Smooth muscle cell of bladder (primary cell): ENCODE measurements at places on chromosomes 12 and 14. TPM values are rescaled to one million over a fixed set of nuclear protein-coding genes. Genes with fewer than 3 reads are reported as not detected.

CLEC4D gene
- not detected in 2 replicates for total RNA-seq

ASCL1 gene
- not detected in 2 replicates for total RNA-seq

TMEM229B gene
- 0.57 and 1.0 TPM in 2 replicates for total RNA-seq

TAS2R13 gene
- 0.65 and 0.85 TPM in 2 replicates for total RNA-seq

OTUB2 gene
- 0.85 and 0.92 TPM in 2 replicates for total RNA-seq

KRT79 gene
- not detected in 2 replicates for total RNA-seq

ZDHHC22 gene
- not detected in 2 replicates for total RNA-seq

PLCZ1 gene
- not detected in 2 replicates for total RNA-seq

FAM90A1 gene
- under 0.01 and 0.09 TPM in 2 replicates for total RNA-seq

STAC3 gene
- 0.14 and 0.37 TPM in 2 replicates for total RNA-seq

KLRB1 gene
- under 0.01 TPM in 1 of 2 replicates, not detected in the other for total RNA-seq

TC2N gene
- 0.28 and 0.65 TPM in 2 replicates for total RNA-seq

WNT5B gene
- 14.7 and 30.3 TPM in 2 replicates for total RNA-seq

NFATC4 gene
- total RNA-seq: 48.2 and 66.7 TPM in 2 replicates

NKX2-8 gene
- not detected in 2 replicates for total RNA-seq

PRIMA1 gene
- total RNA-seq: not detected in 2 replicates

KRT82 gene
- total RNA-seq: not detected in 2 replicates

KRT6B gene
- total RNA-seq: 0.14 and 0.18 TPM in 2 replicates

LPCAT3 gene
- total RNA-seq: 13.8 and 17.2 TPM in 2 replicates

TAS2R7 gene
- total RNA-seq: not detected in 2 replicates

HOXC10 gene
- 0.18 and 0.43 TPM in 2 replicates for total RNA-seq

ANG gene
- 5.1 and 10.4 TPM in 2 replicates for total RNA-seq

NR4A1 gene
- total RNA-seq: 4.1 and 4.3 TPM in 2 replicates

DAAM1 gene
- total RNA-seq: 12.2 and 12.6 TPM in 2 replicates

CARMIL3 gene
- total RNA-seq: under 0.01 TPM in 2 replicates

KLHL33 gene
- total RNA-seq: 0.14 and 0.18 TPM in 2 replicates

IGF1 gene
- total RNA-seq: 9.0 and 11.7 TPM in 2 replicates

HNF1A gene
- 0.09 TPM in 1 of 2 replicates, not detected in the other for total RNA-seq

TAS2R20 gene
- total RNA-seq: 2.2 and 2.4 TPM in 2 replicates

BMAL2 gene
- 21.4 and 32.7 TPM in 2 replicates for total RNA-seq

ATP6V1D gene
- total RNA-seq: 116 and 132 TPM in 2 replicates

HOXC13 gene
- total RNA-seq: not detected in 2 replicates

SLC6A15 gene
- 16.8 and 17.6 TPM in 2 replicates for total RNA-seq

SPATA7 gene
- 13.9 and 15.9 TPM in 2 replicates for total RNA-seq

SLC4A8 gene
- total RNA-seq: 0.18 and 0.28 TPM in 2 replicates

LRP6 gene
- 35.1 and 44.5 TPM in 2 replicates for total RNA-seq

VSIG10 gene
- 16.2 and 17.3 TPM in 2 replicates for total RNA-seq

PTCSC3 gene
- total RNA-seq: not detected in 2 replicates

GDF11 gene
- total RNA-seq: 1.6 and 2.8 TPM in 2 replicates

BCL11B gene
- under 0.01 TPM in 1 of 2 replicates, not detected in the other for total RNA-seq

SPTSSA gene
- total RNA-seq: 20.0 and 36.7 TPM in 2 replicates

CCDC184 gene
- 0.43 and 0.83 TPM in 2 replicates for total RNA-seq

CLMN gene
- total RNA-seq: 1.9 and 2.1 TPM in 2 replicates

BDKRB1 gene
- total RNA-seq: 31.6 and 33.1 TPM in 2 replicates

TRPV4 gene
- total RNA-seq: 1.6 and 2.6 TPM in 2 replicates
